ENCODE measurements at places on chromosomes 16 and 17. TPM values are rescaled to one million over a fixed set of nuclear protein-coding genes. Genes with fewer than 3 reads are reported as not detected.

- DNase-seq, result no peak
- no peak overlapping the region for H3K27ac ChIP-seq
- no peak overlapping the region for H3K4me3 ChIP-seq
- peaks cover 10% of the 10 kb centered on the region for H3K36me3 ChIP-seq
- peaks cover 24% of the 10 kb centered on the region for H3K4me1 ChIP-seq
These were observed 3.4 kb downstream of the ZNF688 start for GRCh38 chr16:30567991-30568638.

CNTNAP1 gene
- 1.3 TPM for total RNA-seq

- H3K4me1 ChIP-seq, result no peaks in the 10 kb centered on the region
- DNase-seq, result no peak
- H3K36me3 ChIP-seq, result no peaks in the 10 kb centered on the region
- no peaks in the 10 kb centered on the region for H3K27me3 ChIP-seq
These were observed 123.6 kb upstream of the MED13 start for GRCh38 chr17:62188713-62189112.

DNA sequence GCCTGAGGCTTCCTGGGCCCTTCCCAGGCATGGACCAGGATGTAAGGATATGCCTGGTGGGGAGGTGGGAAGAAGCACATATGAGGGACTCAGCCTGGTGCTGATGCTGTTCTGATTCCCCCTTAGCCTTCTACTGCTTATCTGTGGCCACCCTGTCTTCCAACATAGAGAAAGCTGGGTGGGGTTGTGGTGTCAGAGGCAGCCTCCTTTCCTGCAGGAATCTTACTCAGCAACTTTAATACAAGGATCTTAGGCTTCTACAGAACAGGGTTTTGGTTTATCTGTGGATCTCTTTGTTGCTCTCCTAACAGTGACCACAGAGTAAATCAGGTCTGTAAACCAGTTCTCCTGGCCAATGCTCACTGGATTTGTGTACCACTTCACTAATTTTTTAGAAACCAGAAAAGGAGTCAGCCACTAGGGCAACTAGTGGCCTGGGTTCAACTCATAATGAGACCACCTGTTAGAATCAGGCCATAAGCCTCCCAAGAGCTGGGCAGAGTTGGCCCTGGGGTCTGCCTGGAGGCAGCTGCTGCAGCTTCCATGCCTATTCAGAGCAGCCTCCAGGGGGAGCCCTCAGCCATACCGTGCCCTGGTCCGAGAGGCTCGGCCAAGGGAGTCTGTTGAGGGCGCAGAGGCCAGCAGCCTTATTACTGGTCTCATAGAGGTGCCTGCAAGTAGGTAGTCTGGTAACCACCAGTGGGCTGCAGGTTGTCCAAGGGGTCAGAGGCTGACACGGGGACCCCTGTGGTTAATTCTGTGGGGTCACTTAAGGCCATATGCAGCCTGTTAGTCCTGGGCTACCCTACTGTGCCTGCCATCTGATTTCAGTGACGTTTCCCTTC is 7.1 kb downstream of the HAS3 start:
- H3K4me1 ChIP-seq, result peaks cover 43% of the 10 kb centered on the region
- no peak overlapping the region for H3K4me3 ChIP-seq
- no peaks in the 10 kb centered on the region for H3K27me3 ChIP-seq
- DNase-seq, result peak; percentile 81

GRCh38 chr17:61537264-61537771 is 53.7 kb downstream of the NACA2 start:
- H3K4me1 ChIP-seq, result no peaks in the 10 kb centered on the region
- no peak overlapping the region for H3K4me3 ChIP-seq
- DNase-seq, result no peak
- no peak overlapping the region for H3K27ac ChIP-seq
